D721Med (cell line): ENCODE measurements at places on chromosomes 7 and 10.

- DNase-seq = no peak
These were observed 64.1 kb downstream of the ABRAXAS2 start for GRCh38 chr10:124865676-124866075.

DNA sequence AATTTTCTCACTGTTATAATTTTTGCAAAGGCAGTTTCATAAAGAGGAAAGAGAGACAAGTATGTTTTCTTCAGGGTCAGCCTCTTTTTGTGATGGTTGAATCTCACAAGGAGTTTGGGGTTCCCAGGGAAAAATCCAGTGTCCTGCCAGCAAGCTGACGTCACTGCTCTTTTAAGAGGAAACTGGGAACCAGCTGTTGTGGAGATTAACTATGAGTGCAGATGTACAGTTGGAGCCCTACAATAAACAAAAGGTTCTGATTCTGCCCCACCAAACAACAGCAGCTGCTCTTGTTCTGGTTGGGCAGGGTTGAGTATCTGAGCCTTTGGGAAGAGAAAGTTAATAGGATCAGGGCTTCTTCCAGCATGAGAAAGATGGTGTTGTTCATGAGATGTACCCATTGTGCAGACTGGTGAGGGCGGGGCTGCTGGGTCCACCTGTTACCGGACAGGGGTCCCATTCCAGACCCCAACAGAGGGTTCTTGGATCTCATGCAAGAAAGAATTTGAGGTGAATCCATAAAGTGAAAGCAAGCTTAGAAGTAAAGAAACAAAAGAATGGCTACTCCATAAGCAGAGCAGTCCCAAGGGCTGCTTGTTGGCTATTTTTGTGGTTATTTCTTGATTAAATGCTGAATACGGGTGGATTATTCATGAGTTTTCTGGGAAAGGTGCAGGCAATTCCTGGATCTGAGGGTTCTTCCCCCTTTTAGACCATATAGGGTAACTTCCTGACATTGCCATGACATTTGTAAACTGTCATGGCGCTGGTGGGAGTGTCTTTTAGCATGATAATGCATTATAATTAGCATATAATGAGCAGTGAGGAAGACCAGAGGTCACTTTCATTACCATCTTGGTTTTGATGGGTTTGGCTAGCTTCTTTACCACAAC lies 12.5 kb downstream of the PRF1 start:
- DNase-seq = no peak

GRCh38 chr10:84538036-84538435 lies 209.6 kb downstream of the CCSER2 start:
- no peak for DNase-seq

DNA sequence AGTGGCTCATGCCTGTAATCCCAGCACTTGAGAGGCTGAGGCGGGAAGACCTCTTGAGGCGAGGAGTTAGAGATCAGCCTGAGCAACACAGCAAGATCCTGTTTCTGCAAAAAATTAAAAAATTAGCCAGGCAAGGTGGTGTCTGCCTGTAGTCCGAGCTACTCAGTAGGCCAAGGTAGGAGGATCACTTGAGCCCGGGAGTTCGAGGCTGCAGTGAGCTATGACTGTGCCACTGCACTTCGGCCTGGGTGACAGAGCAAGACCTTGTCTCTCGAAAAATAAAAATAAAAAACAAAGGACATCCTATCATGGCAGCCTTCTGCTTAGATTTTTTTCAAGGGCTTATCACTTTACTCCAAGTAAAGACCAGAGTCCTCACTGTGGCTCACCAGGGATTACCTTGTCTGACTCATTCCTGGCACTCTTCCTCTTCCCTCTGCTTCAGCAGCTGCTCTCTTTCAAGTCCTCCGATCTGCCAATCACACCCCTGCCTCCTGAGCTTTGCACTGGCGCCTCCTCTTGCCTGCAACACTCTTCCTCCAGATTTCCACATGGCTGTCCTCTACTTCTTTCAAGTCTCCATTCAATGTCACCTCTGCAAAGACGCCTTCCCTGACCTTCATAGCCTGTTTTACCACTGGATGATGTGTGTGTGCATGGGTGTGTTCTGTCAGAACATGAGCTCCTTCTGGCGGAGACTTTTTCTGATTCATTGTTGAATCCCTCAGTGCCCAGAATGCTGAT lies 7.7 kb downstream of the PRTFDC1 start:
- no peak for DNase-seq

- DNase-seq = no peak
These were observed 21.7 kb upstream of the PWWP2B start for GRCh38 chr10:132375116-132375794.

GRCh38 chr10:131964298-131964697 lies 17.4 kb downstream of the BNIP3 start:
- no peak for DNase-seq

GRCh38 chr10:96578633-96579032 lies 8.2 kb downstream of the TM9SF3 start:
- no peak for DNase-seq

DNA sequence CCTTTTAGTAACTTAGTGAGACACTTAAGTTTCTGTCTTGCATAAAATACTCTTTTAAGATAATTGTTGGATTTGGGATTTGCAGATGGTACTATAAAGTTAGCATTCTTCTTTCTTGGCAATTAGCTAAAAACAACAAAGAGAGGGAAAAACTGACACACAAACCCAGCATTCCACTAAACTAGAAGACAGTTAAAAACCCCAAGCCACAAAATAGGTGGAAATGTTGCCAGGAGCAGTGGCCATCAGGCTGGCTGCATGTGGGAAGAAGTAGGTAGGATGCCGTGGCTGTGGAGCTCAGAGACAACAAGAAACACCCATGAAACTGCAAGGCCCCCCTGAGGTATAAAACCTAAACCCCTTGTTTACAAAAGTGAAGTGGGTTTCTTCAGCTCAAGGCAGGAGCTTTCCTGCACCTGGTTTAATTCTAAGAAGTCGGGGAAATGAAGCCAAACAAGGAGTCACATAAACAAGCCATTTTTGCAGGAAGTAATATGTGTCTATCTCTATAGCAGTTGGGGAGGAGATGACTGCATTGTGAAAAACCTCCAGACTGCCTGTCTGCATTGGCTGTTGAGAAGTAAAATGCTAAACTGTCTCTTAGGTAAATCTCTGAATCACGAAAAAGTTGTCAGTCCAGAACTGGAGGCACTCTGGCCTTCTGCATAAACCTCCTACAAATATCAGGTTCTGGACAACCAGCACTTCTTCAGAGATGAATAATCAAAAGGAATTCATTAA lies 9.5 kb downstream of the RAB18 start:
- DNase-seq = no peak

DNA sequence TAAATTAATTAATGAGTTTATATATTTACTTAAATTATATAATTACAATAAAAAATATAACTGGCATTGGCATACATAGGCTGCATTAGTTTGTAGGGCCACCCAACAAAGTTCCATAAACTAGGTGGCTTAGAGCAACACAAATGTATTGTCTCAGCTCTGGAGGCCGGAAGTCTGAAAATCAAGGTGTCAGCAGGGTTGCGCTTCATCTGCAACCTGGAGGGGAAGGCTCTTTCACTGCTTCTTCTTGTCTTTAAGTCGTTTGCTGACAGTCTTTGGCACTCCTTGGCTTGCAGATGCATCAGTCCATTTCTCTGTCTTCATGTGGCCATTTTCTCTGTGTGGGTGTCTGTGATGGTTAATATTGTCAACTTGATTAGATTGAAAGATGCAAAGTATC lies 6.1 kb upstream of the BLVRA start:
- no peak for DNase-seq

- no peak for DNase-seq
These were observed 17.0 kb downstream of the ITPRIP start for GRCh38 chr10:104321226-104321625.

- no peak for DNase-seq
These were observed 43.5 kb upstream of the CAMK2B start for GRCh38 chr7:44368885-44369284.

- DNase-seq = no peak
These were observed 77.4 kb downstream of the WDR37 start for GRCh38 chr10:1133495-1134045.

DNA sequence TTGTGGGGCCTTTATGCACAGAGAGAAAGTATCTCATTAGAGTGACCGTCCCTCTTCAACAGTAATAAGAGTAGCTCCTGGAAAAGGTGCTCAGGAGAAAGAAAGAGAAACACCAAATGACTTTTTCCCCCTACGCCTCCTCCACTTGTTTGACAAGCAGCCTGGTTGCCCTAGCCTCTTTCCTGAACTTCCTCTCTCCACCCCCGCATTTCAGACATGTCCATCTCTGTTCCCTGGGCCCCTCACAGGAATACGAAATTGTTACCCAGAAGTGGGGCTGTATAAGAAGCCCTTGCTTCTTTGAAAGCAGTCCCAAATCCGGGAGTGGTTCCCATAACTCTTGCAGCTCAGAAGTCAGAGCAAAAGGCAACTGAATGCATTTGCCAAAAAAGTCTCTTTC lies 119.6 kb upstream of the ADO start:
- no peak for DNase-seq

GRCh38 chr10:6221971-6222751 lies 19.4 kb downstream of the PFKFB3 start:
- DNase-seq = no peak

- no peak for DNase-seq
These were observed 34.4 kb upstream of the RSBN1L start for GRCh38 chr7:77661816-77662215.

DNA sequence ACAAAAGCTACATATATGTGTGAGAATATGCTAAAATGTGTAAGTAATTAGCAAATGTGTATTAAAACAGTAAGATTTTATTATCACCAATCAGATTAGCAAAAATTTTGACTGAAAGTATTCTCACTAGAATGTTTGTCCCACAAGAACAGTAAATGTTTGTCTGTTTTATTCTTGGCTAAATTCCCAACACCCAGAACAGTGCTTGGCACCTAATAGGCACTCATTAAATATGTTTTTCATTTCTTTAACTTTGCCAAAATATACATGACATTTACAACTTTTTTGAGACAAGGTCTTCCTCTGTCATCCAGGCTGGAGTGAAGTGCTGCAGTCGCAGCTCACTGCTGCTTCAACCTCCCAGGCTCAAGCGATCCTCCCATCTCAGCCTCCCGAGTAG lies 143.6 kb downstream of the EBF3 start:
- no peak for DNase-seq

DNA sequence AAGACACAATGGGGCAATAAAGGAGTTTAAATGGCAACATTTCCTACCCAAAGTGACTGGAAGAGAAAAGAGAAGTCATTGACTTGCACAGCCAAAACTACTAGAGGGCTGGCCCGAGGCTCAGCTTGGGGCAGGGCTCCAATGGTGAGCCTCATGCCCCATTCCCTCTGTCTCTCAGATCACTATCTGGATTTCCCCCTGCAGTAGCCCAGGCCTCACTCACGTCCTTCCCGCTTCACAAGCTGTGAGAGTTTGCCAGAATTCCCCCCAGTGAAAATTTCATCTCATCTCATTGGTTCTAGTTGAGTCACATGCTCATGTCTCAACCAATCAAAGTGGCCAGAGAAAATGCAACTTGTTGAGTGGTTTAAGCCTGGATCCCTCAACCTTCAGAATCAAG lies 181.3 kb downstream of the WDR11 start:
- DNase-seq = no peak

DNA sequence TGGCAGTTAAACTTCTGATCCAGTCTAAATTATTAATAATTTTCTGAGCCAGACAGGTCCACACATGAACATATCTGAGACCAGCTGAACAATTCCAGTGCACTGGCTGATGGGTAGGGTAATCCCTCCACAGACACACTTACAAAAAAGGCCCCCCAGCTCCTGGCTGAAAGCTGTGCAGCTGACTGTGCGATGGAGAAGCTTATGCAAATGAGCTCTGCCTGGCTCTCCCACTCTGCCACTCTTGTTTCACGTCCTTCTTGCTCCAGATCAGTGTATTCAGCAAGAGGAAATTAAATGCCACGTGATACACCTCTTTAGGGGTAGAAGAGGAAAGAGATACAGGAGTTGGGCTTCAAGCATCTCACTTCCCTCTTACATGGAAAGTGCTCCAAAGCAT lies 76.4 kb upstream of the FEZF1 start:
- DNase-seq = no peak

GRCh38 chr7:29805886-29806207 lies 461 bp upstream of the WIPF3 start:
- DNase-seq = no peak

DNA sequence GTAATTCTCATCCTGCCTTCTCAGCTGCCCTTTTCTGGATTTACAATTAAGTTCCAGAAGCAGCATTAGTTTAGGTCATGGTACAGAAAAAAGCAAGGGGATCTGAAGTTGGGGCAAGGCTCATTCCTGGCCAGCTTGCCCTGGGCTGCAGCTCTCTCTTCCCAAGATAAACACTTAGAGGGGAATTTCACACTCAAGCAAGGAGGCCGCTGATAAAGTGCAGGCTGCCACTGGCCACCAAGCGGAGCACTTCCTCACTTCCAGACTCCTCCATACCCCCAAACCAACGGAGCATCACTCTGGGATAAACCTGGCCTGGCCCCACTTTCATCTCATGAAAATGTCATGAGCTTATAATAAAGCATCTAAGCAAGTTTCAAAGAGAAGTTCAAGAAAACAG lies 445.5 kb upstream of the MKI67 start:
- DNase-seq = no peak

DNA sequence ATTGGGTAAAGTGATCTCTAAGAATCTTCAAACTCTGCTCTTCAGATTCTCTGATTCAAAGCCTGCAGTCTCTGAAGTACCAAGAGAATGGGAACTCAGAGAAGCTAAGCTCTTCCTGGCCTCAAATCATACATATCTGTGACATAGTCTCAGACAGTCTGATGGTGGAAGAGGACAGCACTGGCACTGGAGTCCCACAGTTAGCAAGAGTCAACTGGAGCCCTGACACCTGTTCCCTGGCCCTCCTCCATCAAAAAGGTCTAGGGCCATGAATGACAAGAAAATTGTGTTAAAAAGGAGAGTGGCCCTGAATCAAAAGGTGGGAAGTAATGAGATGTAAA lies 37.7 kb downstream of the PRSS2 start:
- DNase-seq = no peak

DNA sequence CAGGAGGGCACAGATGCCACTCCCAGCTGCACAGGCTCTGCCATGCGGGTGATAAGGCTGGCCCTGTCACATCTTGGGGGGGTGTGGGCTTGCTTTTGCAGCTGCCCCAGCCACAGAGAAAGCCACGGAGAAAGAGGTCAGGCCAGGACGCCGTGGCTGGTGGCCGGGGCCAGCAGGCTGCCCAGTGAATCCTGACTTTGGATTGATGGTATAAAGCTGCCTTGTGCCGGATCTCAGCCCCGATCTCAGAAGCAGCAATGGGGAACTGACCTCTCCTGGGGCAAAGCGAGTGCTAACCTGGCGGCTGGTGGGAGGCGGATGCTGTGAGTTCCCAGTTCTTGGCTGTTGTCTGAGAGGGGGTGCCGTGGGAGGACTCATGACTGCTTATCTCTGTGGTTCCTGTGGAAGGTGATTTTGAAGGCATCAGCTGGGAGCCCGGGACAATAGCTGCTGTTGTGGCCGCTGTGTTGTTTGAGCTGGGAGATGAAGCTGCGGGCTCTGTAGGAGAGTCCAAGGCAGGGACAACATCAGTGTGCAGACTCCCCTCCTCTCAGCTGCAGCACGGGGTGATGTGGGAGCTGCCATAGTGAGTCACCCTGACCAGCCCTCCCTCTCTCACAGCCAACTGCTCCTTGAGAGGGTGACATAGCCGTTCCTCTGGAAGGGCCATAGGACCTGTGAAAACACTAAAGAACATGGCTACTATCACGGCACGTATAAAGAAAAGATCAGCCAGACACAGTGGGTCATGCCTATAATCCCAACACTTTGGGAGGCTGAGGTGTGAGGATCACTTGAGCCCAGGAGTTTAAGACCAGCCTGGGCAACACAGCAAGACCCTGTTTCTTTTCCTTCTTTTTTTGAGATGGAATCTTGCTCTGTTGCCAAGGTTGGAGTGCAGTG lies 17.0 kb downstream of the IL15RA start:
- DNase-seq = no peak
